ENCODE measurements at places on chromosomes 5 and 9.
A peak's percentile ranks its signal among the peaks of the same experiment; 100 is the strongest.

- no peak for DNase-seq
Observed at GRCh38 chr5:172064358-172064757, 57.9 kb upstream of the FBXW11 start.

GRCh38 chr5:139482050-139482889 is at the start of gene STING1:
STING1 (minus strand) TSS chr5:139482758; CDS start chr5:139481704, 1,054 bp downstream.
- no peak for DNase-seq

DNA sequence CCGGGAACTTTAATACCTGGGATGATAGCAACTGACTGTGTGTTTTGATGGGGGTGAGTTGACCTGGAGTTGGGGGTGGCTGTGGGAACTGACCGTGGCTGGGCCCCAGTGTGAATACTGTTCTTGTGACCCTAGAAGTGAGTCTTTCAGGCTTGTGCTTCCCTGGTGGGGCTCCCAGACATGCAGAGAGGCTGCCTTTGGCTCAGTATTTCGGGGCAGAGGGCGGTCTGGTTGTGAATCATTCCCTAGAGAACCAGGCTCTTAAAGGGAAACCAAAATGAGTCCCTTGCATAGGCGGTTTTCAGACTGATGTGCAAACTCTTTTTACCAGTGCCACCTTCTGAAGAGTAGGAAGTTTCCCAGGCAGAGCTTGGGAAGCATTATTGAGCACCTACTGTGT is 132.1 kb downstream of the MACROH2A1 start:
- no peak for DNase-seq

- no peak for DNase-seq
Observed at GRCh38 chr9:126699401-126699881, 85.7 kb downstream of the LMX1B start.

DNA sequence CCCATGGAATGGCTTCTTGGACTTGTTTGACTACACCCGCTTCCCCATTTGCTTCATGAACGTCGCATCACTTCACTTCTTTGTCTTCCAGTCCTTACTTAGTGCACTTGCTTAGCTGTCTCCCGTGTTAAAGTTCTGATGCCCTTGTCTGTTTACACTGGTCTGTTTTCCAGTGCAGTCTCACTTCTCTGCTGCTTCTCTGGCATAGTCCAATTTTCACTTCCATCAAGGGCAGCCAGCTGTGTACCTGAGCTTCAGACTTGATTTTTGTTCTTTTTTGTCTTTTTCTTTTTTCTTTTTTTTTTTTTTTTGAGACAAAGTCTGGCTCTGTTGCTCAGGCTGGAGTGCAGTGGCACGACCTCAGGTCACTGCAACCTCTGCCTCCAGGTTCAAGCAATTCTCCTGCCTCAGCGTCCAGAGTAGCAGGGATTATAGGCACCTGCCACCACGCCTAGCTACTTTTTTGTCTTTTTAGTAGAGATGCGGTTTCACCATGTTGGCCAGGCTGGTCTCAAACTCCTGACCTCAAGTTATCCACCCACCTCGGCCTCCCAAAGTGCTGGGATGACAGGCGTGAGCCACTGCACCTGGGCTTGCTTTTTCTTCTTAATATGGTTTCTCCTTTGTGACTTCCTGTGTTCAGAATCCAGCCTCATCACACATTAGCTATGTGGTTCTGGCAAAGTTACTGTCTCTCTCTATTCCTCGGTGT is 75.4 kb downstream of the LRRC70 start:
- DNase-seq: no peak

DNA sequence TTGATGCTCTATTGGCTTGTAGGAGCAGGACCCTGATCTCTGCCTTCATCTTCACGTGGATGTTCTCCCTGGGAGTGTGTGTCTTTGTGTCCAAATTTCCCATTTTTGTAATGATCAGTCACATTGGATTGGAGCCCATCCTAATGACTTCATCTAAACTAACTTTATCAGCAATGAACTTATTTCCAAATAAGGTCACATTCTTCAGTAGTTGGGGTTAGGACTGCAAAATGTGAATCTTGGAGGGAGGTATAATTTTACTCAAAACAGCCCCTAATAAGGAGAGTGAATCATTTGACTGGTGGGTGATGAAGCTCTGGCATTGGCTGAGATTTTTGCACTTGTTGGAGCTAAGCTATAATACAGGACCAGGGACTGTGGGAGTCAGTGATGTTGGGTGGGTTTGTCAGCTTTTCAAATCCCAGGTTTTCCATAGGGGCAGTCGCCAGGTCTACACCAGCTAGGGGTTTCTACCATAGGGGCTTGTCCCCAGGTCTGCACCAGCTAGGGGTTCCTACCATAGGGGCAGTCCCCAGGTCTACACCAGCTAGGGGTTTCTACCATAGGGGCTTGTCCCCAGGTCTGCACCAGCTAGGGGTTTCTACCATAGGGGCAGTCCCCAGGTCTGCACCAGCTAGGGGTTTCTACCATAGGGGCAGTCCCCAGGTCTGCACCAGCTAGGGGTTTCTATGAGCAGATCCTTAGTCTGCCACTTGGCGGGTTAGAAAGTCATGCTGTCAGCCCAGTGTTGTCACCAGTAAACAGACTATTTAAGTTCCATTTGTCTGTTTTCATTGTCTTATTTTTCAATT is 382.6 kb upstream of the DAP start:
- no peak for DNase-seq

DNA sequence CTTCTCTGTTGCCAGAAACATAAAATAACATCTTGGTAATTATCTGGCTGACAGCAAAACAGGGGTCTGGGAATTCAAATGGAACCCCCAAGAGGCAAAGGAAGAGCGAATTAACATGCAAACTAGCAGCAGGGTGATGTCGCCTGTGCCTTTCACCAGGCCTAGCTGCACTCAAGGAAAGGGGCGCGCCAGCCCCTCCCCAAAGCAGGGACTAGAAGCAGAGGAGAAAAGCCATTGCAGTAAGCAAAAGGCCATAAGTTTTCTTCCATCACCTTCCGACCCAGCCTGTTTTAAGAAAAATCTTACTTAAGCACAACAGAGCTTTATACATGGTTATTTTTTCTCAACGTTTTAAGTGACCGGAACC is 539 bp downstream of the POC5 start:
- no peak for DNase-seq

DNA sequence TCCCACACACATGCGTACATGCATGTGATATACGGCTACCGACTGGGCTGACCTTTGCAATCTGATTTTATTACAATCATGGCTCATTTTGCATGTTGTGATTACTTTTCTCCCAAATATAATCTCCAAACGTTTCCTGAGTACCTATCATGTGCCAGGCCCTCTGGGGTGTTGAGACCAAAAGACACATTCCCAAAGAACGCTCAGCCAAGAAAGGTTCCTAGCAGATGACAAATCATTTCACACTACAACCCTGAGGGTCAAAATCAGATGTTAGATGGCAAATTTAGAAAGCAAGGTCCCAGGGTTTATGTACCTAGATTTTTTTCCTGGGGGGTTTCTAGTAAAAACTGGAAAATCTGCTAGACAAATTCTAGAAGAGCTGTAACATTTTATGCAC is 32.4 kb upstream of the SLC25A51 start:
- no peak for DNase-seq

DNA sequence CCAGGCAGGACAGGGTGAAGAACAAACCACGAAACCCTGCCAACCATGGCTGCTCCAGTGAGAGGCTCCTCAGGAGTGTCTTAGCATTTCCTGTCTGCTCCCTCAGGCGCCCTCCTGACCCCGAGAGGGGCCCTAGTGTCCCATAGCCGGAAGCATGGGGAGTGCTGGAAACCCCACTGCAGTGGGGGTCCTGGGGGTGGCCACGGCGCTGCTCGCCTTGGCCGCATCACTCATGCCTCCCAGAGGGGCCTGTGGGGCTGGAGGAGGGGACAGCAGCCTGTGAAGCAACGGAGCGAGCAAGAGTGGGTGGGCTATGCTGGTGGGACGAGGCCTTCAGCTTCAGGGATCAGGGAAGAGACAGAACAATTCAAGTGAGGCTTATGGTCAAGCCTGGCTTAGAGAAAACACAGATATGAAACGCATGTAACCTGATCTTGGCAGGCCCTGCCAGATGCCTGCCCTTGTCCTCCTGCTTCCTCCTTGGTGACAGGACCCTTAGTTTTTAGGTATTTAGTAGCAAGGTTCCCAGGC is 219.1 kb downstream of the FANCC start:
- DNase-seq: no peak

GRCh38 chr9:89109666-89110065 is 69.0 kb downstream of the SHC3 start:
- no peak for DNase-seq

DNA sequence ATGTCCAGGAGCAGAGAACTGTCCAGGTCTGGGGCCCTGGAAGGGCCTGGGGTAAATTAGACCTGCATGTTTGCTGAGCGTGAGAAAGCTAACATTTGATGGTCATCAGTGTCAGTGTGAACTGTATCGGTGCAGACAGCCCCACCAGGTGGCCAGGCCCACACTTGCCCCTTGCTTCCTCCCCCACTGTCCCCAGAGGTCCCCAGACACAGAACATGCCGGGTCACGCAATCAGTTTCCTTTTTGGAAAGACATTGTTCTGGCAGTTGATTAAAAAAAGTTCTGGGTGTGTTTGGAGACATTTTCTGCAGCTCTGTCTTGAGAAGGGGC is 1.5 kb downstream of the NKD2 start:
- no peak for DNase-seq

GRCh38 chr5:178839319-178839704 is 20.4 kb upstream of the ZNF354B start:
- peak; percentile 64 for DNase-seq

DNA sequence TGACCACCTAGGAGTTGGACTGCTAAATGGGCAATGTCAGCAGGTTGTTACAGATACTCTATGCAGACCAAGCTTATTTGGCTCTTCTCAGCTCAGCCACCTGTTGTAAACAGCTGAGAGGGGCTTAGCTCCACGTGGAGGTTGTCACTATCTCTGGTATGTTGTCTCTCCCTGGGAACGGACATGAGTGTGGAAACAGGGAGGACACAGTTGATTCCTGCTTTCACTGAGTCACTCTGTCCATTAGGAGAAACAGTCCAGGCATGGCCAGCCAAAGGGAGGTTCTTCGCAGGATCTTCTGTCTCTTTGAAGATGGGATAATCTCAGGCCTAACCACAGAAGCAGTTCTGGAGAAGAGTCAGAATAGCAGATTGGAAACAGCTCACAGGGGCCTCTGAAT is 121.2 kb downstream of the PALM2AKAP2 start:
- no peak for DNase-seq

DNA sequence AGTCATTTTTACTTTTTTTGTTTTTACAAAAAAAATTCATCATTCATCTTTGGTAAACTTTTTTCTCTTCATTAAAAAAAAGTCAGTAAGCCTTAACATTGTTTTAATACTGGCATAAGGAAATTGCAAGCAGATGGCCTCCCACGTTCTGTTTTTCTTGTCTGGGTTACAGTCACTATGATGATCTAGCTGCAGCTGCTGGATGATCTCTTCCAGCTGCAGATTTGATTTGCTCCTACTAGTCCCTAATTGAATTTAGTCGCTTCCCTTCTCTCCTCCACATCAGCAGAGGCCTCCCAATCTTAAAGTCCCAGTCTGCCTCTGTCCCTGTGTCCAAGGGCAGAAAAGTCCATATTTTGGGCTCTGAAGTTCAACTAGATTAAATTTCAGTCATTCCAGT is 106.8 kb upstream of the PTGER4 start:
- no peak for DNase-seq

- no peak for DNase-seq
Observed at GRCh38 chr9:132752877-132753592, 82.8 kb downstream of the GTF3C4 start.

DNA sequence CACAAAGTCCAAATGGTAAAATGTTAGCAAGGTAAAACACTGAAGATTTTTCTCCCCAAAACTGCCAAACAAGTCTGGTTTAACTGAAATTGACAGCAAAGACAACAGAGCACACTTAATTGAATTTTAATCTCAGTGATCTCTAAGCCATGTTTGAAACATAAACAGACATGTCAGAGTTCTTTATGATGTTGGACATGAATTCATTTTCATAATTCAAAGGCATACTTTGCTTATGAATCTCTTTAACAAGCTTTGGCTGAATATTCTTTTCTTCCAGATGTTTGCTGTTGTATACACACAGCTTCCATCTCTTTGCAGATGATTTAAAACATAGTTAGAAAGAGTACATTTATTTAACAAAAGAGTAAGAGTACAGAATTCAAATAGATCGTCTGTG is 509.1 kb downstream of the RAB3C start:
- DNase-seq: no peak

DNA sequence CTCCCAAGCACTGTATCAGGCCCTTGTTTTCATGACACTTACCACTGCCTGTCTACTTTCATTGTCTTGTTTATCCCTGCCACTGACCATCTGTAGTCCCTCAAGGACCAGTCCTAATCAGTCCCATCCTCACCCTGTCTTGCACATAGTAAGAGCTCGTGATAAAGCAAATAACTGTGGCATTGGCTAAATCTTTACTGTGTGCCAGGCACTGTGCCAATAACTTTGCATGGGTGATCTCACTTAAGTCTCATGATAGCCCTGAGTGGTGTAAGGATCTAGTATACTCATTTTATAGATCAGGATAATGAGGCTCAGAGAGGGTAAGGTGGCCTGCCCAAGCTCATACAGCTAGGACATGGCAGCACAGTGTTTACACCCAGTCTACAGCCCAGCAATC is 5.6 kb downstream of the CDX1 start:
- DNase-seq: no peak

DNA sequence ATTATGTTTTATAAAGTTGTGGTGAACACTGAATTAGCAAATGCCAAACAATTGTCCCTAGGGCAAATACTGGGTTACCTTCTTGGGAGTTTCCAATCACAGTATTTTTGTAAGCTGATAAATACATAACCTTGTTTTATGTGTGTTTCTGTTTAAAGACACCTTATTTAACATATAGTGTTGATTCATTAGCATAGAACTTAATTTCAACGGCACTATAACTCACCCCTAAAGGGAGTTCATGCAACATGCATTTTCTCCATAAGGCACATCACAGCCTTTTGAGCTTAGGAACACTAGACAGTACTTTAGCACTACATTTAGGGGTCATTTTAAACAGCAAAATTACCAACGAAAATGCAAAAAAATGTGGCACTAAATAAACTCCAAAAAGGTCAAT is 74.2 kb upstream of the TYRP1 start:
- DNase-seq: no peak

DNA sequence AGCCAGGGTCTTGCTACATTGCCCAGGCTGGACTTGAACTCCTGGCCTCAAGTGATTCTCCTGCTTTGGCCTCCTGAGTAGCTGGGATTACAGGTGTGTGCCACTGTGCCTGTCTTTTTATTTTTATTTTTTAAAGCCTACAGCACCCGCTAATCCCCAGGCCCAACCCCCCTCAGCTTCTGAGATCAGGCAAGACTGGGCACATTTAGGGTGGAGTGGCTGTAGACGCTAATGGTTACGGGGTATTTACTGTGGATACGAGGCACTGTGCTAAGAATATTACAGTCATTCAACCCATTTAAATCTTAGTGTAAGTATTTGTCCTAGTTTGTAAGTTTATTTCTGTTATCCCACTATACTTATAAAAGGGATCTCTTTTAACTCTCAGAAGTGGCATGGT is 175.2 kb downstream of the FANCC start:
- DNase-seq: no peak
